ENCODE measurements at places on chromosomes 1 and 21.

DNA sequence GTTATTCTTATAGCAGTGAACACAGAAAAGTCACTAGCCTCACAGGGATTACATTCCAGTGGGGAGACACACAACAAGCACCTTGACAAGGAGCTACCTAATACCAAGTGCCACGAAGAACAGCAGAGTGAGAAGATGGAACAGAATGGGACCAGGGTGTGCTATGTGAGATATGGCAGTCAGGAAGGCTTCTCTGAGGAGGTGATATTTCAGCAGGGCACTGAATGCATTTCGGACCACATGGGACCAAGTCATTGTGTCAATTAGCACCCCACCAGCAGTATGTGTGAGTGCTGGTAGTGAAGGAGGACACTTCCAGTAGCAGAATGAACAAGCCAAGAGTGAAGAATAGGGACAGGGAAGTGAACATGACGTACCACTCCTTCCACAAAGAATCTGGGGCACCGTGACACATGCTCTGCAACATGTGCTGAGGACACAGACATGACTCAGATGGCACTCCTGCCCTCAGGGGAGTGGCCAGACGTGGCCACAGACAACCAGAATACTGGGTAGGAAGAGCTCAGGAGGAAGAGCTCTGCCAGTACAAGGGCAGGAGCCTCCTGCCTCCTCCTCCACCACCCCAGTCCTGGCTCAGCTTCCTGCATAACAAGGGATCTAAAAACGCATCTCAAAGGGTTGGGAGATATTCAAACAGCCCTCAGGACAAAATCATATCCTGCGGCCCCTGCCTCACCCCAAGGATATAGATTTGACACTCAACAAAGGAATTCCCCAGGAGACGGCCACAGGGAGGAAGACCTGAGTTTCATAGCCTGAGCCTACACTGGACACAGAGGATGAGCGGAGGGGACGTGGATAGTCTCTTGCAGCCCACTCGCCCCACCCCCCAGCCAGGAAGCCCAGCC is 102.5 kb downstream of the TRABD2B start:
- DNase-seq: peak; percentile 91

DNA sequence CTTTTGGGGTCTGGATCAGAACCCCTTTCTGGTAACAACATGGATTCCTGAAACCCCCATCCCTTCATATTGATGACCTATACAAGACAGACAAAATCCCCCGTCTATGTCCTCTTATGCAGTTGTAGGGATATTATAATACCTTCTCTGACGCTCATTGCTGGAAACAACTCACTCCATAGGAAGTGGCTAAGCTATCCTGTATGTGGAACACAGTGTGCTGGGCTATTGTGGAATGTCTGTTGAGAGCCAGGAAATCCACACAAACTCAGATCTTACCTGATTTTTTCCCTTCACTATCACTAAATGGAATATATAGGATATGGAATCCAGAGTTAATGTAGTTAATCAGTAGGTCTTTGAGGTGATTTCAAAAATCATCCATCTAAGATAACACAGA is 17.7 kb upstream of the PIK3R3 start:
- DNase-seq: no peak

- DNase-seq: no peak
Measured at GRCh38 chr1:36446746-36447145, 3.5 kb downstream of the OSCP1 start.

DNA sequence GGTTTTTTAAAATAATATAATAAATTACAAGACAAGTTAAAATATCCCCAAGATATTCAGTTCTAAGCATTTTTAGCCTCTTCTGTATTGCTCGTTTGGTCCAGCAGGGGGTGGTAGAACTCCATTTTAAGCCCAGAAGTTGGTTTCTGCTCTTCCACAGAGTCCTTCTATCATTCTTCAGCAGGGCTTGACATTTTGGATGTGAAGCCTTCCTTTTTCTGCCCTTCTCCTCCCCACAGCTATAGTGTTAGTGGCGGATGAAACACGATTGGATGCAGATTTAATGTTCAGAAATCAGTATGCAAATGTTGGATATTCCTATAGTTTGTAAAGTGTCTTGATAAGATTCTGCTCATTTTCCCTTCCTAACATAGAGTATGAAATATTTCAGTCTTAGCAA is 1.4 kb downstream of the NCAM2 start:
- DNase-seq: peak; percentile 20

DNA sequence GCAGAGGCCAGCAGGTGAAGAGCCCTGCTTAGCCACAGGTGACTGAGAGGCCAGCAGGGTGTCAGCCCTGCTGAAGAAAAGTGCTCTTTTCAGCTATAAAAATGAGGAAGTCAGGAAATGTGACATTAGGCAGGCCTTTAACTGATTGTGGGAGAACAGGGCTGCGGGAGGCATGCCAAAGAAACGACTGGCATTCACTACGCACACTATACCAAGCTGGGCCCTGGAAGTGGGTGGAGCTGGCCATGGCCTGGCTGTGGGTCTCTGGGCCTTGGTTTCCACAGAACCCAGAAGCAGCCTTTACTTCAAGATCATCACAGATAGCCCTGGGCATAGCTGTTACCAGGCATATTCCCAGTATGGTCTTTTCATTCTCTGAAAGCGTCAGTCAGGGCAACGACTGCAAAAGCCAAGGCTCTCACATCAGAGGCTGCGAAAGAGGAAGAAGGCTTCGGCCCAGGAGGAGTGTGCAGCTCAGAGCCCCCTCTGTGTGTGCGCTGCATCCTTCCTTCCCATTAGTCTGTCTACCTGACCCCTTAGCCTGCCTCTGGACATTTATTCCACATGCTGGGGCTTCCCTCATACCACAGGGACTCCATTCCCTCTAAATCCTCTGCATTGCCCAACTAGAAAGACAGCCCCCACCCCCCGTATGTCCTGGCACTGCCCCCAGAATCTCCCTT is 14.3 kb downstream of the SLC2A1 start:
- no peak for DNase-seq

Measured in HT1080 (cell line).